ENCODE measurements at places on chromosomes 2 and 18.

- no peak for DNase-seq
Measured at GRCh38 chr18:8948471-8949149, 153.9 kb upstream of the NDUFV2 start.

DNA sequence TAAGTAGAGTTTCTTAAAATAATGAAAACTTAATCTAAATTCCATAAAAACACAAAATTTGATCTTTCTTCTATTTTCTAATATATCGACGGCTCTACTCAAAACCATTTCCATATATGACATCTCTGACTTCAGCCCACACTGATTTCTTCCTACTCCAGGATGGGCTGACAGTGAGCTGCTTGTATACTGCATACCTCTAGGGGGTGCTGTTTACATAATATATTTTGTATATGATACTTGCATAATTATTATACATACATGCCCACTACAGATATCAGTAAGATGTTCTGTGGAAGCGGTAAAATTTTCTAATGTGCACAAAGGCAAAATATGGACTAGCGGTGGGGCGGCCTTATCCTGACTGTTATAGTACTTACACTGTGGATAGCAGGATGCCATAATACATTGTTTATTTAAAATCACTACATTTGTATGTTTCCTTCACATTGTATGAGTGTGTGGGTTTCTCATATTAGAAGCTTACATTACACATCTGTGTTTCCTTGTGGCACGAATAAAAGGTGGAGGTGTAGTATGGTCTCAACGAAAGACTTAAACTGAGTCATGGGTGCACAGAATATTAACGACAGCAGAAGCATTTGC is 66.1 kb upstream of the NXPH2 start:
- no peak for DNase-seq

GRCh38 chr18:69874058-69874457 is 73.6 kb downstream of the CD226 start:
- no peak for DNase-seq

- no peak for DNase-seq
Measured at GRCh38 chr2:72271276-72271614, 123.6 kb upstream of the CYP26B1 start.

DNA sequence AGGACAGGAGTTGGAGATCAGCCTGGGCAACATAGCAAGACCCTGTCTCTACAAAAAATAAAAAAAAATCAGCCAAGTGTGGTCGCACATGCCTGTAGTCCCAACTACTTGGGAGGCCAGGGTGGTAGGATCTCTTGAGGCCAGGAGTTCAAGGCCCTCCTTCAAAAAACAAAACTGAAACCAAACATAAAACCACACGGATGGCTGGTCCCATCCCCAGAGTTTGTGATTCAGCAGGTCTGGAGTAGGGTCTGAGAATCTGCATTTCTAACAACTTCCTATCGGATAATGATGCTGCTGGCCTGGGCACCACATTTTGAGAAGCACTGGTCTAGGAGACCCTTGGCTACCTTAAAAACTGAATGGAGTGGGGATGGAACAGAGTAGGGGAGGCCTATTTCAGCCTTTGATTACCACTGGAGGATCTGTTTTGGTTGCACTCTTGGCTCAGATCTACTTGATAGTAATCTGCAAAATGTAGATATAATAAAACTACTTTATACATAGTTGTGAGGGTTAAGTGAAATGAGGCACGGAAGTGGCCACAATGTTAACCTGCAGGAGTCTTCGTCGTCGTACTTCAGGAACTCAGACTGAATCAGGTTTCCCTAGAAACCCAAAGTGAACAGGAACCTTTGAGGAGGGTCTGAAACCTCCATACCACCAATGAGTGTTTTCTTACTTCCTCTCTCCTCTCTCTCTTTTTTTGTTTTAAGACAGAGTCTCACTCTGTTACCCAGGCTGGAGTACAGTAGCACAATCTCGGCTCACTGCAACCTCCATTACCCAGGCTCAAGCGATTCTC is 25.5 kb upstream of the NFE2L2 start:
- DNase-seq = no peak

DNA sequence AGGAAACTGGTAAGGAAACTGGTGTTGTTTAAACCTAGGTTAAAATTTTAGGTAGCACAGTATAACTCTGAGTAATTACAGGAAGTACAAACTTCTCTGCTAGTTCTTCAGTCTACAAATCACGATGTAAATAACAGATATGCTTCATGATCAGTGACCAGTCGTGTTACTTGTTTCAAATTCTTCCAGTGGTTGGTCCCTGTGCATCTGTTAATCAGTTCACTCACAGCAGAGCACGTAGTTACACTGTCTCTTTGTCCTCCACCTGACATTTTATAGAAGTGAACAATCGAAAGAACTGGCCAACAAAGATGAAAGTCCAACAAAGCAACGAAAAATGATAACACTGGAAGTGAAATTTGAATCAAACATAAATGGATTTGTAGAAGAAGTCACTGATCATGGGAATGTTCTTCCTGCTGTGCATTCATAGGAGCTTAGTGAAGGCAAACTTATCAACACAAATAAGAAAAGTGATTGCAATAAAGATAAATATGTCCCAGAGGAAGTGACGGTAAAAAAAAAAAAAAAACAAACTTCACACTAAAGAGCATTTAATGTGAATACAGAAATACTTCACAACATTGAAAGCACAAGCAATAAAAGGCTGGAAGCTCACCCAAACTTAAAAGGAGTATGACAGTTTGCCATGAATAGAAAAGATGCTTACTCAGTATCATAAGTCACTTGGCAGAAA is 7.0 kb downstream of the EIF2AK2 start:
- DNase-seq = no peak

GRCh38 chr18:8615397-8616027 is 6.3 kb downstream of the RAB12 start:
- DNase-seq = no peak

DNA sequence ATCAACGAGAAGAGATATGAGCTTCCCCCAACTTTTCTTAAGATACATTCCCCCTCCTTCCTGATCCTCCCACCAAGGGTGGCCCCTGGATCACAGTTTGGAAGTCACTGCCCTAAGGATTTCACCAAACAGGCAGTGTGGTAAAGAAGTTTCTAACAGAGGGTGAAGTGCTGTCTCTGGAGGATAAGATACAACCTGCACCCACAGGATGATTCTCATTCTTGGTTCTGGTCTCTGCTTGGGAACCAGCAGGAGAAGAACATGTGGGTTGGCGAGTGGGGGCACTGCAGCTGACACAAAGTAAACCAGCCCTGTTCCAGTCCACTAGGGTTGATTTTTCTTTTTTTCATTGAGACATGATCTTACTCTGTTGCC is 9.3 kb downstream of the NFE2L2 start:
- no peak for DNase-seq

DNA sequence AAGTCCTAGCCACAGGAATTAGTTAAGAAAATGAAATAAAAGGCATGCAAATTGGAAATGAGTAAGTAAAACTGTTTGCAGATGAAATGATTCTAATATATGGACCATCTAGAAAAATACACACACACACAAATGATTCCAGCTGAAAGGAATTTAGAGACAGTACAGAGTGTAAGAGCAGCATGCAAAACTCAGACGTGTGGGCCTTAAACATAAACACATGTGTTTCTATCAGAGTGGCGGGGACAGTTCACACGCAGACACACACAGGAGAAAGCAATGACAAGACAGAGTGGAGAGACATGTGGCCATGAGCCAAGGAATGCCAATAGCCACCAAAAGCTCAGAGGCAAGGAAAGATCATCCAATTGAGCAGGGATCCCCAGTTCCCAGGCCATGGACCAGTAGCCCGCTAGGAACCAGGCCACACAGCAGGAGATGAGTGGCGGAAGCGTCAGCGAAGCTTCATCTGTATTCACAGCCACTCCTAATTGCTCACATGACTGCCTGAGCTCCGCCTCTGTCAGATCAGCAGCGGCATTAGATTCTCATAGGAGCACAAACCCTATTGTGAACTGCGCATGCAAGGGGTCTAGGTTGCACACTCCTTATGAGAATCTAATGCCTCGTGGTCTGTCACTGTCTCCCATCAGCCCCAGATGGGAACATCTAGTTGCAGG is 155.4 kb downstream of the ARL4C start:
- DNase-seq = no peak

DNA sequence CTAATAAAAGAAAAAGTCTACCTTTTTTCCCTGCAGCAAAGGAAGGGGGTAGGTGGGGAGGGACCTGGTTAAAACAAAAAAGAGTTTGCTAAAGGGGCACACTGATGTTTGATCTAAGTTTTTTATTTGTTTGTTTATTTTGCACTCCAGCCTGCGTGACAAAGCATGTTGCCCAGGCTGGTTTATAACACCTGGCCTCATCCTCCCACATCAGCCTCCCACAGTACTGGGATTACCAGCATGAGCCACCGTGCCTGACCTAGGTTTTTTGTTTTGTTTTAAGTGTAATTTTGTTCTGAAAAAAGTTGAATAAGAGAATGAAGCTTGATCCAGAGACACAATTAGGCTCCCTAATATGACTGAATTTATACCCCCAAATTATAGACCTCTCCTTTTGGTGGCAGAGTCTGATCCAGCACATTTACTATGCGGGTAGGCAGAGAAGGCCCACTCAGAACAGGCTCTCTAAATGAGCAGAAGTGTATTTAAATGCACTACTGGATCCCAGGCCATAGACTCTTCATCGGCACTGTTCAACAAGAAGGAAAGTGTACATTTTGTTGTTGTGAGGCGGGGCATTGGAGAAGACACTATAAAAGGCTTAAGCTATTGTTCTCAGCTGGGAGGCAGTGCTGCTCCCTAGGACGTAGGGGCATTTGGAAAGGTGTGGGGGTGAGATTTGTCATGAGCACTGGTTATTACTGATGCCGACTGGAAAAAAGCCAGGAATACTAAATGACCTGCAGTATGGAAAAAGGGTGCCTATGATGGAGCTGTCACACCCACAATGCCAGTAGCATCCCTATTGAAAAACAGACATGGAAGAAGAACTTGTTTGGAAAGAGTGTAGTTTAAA is 32.4 kb downstream of the MRPS9 start:
- DNase-seq = no peak

DNA sequence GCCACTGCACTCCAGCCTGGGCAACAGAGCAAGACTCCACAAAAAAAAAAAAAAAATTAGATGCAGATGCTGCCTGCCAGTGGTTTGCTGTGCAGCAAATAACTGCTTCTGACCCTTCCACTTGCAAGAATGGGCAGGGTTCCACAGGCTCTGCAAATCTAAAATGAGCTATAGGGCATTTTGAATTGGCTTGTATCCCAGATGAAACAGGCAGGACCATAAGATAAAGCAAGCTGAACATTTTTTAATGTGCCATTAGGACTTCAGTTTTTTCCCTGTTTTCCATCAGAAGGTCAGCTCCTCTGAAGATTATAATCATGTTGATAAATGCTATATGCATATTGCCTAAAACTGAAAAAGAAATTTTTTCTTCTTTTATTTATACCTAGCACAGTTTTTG is 15.7 kb upstream of the FZD7 start:
- DNase-seq = no peak

- no peak for DNase-seq
Measured at GRCh38 chr18:70337139-70337972, 48.5 kb downstream of the SOCS6 start.

- DNase-seq = no peak
Measured at GRCh38 chr2:6945087-6945813, 28.0 kb downstream of the RNF144A start.

DNA sequence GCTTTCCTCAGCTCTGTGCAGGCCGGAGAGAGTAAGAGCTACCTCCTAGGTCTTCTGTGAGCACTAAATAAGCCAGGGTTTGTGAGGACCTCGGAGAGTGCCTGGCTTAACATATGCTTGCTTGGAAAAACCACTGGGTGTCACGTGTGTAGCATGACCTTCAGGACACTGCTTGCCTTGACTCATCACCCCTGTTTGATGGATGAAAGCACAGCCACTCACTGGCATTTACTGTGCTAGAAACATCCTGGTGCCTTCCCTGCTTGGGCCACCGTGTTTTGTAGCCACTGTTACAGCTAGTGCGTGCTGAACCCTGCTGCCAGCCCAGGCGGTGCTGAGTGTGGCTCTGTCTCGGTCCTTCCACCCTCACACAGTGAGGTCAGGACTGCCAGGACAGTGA is 34.8 kb upstream of the ITM2C start:
- no peak for DNase-seq

GRCh38 chr2:11422901-11423435 is 43.0 kb downstream of the E2F6 start:
- no peak for DNase-seq

DNA sequence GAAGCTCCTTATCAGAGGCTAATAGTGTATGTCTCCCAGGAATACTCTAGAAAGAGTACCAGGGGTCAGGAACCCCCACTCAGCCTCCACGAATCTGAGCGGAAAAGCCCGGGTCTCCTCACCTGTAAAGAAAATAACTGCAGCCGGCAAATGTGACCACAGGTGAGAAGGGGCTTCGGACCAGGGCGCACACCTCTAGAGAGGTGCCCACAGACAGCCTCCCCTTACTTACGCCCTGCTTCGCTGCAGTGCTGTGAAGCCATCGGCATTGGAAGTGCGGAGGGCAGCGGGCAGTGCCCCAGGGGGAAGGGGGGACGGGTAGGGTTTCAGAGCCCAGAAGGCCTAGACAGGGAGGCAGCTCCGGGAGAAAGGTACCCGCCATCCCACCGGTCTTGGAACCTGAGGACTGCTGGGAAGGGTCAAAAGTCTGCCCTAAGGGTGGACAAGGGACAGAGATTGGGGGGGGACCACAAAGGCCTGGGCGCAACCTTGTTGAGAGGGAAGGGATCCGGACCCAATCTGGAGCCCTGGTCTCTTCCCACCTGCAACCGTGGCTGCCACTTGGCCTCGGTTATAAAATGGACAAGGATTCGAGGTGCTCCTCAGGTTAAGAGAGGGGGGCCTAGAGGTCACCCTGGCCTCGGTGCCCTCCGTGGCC is 642 bp upstream of the STEAP3 start:
- DNase-seq = no peak

- DNase-seq = no peak
Measured at GRCh38 chr18:46676182-46676835, 19.3 kb upstream of the LOXHD1 start.

GRCh38 chr2:220948579-220948978 is 623.5 kb downstream of the EPHA4 start:
- no peak for DNase-seq

DNA sequence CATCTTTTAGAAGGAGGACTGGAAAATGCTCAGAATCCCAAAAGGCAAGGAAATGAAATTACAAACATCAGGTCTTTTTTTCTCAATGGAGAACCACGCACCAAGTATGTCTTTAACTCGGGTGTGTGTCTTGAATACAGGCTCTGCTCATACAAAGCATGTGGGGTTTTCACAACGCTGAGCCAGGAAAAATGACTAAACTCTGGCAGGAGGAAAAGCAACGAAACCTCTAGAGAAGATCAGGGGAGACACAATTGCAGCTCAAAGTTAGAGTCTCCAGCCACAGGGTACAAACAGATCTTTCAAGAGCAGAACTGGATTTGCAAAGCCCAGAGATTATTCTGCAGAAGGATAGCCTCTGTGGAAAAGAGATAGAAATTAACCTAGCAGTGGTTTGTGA is 42.8 kb upstream of the TPO start:
- DNase-seq = no peak

DNA sequence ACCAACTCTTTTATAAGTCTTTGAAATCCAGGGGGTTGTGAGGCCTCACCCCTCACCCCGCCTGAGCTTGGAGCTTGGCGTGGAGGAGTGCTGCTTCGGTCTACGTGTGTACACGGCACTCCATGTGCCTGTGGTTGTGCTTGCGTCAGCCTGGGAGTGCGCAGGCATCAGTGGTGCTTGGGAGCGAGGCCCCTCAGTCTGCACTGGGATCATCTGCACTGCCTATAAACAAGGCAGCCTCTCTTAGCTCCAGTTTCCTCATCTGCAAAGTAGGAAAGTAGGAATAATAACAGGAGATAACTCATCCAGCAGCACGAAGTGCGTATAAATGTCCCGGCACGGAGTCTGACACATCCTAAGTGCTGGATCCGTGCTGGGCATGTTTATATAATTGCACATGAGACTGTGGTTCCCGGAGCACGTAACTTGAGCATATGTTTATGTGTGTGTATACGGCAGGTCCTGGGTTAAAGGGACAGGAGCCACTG is 1.2 kb downstream of the GYPC start:
- no peak for DNase-seq
